ENCODE measurements at places on chromosomes 1 and 21.

DNA sequence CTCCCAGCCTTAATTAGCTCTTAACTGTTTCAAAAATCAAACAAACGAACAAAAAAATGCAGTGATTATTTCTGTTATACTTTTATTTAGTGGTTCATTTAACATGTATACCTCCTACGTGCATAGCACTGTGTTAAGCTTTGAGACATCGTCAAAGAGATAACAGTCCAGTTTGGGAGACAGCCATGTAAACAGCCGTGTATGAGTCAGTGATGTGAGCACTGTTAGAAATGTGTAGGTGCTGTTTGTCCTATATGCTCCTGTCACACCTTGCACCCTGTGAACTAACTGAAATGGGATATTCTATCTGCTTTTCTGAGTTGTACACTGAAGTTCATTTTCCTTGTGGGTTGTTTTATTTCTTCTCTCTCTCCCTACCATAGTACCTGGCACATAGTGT, 109.7 kb upstream of the CACYBP start:
- no peak for DNase-seq

DNA sequence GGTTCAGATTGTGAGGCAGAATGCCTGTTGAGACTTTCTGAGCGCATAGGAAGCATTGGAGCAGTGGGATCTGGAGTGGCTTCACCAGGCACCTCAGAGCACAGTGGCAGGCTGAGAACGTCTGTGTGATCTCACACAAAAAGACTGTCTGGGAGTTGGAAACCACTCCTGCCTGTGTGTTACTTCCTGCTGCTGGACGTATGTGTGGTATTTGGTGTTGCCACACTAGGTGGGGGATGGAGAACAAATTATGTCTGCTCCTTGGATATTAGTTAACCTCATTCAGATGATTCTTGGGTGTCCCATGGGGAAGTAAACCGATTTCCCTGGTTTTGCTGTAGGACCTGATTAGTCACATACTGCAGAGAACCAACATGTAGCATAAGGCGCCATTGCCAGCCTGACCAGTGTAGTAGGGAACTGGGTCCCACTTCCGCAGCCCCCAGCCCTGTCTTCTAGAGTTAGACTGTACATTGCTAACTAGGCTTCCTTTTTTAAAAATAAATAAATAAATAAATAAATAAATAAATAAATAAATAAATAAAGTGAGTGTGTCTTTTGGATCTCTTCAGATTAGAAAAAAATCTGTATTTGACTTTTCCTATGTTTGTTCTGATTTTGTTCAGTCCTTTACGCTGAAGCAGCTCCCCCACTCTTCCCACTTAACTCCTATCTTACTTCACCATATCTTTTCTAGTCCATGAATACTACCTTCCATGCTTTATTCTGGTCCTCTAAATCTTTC, 26.9 kb downstream of the UCK2 start:
- no peak for DNase-seq

- no peak for DNase-seq
Observed at GRCh38 chr1:75174031-75174760, 40.0 kb downstream of the LHX8 start.

GRCh38 chr1:216034506-216034905, 388.7 kb downstream of the USH2A start:
- no peak for DNase-seq

DNA sequence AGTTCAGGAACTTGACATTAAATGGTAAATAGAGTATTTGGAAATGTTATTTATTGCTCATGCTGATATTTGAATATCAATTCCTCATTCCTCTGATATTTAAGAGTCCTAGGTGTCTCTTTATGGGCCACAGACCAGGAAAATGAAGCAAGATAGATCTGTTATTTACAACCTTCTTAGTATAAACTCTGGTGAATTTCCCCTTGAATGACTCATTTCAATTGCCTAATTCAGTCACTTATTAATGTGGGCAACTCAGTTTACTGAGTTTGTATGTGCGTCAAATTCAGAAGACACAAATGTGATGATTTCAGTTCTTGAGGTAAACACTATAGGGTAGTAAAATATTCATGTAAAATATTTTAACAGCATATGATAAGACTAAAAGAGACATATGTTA, 1404.4 kb upstream of the PRMT6 start:
- DNase-seq, result no peak

- DNase-seq, result no peak
Observed at GRCh38 chr1:147167365-147167764, 4.9 kb downstream of the PRKAB2 start.

DNA sequence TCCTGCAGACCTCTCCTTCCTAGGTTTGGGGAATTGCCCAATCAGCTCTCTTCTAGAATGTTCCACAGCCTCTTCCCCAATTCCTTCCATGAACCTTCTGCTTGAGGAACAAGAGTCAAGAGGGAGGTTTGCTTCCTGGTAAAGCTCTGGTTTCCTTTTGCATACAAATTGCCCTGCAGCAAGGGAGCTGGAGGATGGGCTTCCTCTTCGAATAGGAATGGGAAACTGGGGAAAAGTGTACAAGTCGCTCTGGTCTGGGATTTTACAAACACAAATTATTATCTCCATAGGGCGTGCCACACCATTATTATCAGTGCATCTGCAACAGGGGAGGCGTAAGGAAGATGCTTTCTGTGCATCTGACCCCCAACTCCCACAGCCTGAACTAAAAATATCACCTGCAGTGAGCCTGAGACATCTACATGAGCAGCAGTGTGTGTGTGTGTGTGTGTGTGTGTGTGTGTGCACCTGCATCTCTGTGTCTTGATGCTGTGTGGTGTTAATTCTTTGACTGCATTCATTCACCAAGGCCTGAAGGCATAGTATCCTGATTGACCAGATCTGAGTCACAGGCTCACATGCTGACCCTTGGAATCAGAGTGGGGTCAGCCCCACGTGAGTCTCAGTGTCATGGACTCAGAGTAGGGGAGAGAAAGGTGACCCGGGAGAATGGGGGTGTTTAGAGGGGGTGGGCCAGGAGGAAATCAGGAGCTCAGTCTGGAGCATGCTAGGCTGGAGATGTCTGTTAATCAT, 272.9 kb downstream of the KAZN start:
- DNase-seq, result no peak

- DNase-seq, result no peak
Observed at GRCh38 chr1:239805042-239805441, 286.6 kb upstream of the FMN2 start.

- DNase-seq, result no peak
Observed at GRCh38 chr1:77047978-77048614, 171.1 kb downstream of the PIGK start.

DNA sequence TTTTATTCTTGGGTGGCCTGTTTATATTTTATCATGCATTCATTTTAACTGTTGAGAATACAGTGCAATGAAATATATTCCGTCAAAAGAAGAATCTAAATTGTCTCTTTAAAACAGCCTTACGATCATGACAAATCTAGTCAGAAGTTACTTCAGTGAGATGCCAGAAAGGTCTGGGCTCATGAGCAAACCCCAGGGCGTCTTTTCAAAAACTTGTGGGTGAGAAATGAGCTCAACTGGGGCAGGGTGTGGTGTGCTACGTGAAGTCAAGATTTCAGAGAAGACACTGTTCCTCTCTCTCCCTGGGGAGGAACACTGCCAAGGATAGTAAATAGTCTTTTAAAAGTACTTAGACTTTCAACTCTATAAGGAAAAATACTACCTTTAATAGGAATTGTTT, 13.4 kb upstream of the UAP1 start:
- no peak for DNase-seq

- no peak for DNase-seq
Observed at GRCh38 chr1:172609528-172609927, 49.4 kb upstream of the FASLG start.

GRCh38 chr1:239123260-239123659, 263.1 kb upstream of the CHRM3 start:
- no peak for DNase-seq

- peak; percentile 35 for DNase-seq
Observed at GRCh38 chr1:201119206-201120197, 7.3 kb upstream of the CACNA1S start.

GRCh38 chr1:209704584-209704983, at the start of gene HSD11B1:
HSD11B1 (plus strand) TSS chr1:209704846; CDS start chr1:209704943, 97 bp downstream.
- no peak for DNase-seq

- DNase-seq, result no peak
Observed at GRCh38 chr1:67716800-67717199, 31.8 kb downstream of the GADD45A start.

DNA sequence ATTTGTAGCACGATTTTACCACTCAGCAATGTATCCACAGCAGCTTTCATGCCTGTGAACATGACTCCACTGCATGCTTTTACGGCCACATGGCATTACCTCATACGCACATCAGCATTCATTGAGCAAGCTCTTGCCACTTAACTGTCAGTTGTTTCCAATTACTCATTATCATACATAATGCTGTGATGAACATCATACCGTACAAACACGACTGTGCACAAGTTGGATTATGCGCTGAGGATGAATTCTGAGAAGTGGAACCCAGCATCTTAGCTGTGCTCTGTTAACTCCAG, 9.6 kb downstream of the UMODL1 start:
- DNase-seq, result no peak

- DNase-seq, result no peak
Observed at GRCh38 chr1:29457496-29458368, 221.4 kb downstream of the PTPRU start.

GRCh38 chr1:84000196-84000885, 1.4 kb upstream of the TTLL7 start:
- DNase-seq, result no peak

DNA sequence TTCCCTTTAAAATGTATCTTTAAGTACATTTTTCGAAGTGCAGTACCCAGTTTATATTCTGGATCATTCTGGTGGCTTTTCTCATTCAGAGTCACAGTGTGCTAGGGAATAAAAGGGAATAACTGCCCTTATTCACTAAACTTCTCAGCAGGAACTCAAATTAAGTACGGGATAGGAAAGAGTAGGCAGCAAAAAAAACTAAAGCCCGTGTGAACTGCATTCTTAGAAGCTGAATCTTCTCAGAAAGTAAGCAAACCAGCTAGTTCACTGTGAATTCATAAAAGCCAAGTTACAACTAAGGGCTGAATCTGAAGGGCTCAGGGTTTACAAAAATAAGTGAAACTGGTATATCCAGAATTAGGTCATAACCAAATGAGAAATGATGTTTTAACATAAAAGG, 22.0 kb downstream of the PRPF38A start:
- no peak for DNase-seq

DNA sequence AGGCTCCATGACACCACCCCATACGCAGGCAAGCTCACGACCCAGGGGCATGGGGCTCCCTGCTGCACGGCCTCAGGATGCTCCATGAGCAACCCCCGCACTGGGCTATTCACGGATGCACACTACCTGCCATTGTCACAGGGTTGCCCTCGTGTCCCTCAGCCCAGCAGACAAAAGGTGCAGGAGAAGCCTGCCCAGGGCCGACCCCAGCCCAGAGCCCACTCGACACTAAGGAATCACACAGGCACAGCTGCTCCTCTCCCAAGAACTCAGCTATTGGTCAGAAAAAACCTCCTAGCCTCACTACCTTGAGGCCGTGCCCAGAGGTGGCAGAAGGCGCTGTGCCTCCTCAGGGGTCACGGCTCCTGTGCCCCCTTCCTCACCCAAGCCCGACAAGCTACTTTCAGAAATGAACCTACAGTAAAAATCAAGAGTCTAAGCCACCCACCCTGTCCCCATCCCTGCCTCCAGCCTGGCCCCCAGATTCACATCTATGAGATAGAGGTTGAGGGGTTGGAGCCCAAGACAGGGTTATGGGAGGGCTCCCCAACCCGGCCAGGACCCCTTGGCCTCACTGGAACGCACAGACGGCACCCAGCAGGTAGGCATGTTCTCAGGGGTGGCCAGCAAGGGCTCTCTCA, 6.4 kb upstream of the SPATC1L start:
- DNase-seq, result no peak

- no peak for DNase-seq
Observed at GRCh38 chr1:210233216-210233494, 559 bp downstream of the SERTAD4 start.

Measured in effector CD4-positive, alpha-beta T cell (primary cell).